ENCODE measurements at places on chromosomes 6 and 20.
A peak's percentile ranks its signal among the peaks of the same experiment; 100 is the strongest.

DNA sequence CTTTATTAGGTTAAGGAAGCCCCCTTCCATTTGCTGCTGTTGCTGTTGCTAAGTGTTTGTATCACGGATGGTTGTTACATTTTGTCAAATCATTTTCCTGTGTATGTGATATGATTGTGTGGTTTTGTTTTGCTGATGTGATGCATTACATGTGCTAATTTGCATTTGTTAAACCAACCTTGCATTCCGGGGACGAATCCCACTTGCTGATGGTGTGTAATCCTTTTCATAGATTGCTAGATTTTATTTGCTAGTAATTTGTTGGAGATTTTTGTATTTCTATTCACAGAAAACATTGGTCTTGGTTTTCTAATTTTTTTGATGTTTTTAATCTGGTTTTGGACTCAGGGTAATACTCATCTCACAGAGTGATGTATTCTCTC lies 167.8 kb downstream of the WDR27 start:
- no peak for DNase-seq
- H3K27me3 ChIP-seq, result no peaks in the 10 kb centered on the region
- H3K4me3 ChIP-seq, result no peak overlapping the region
- no peaks in the 10 kb centered on the region for H3K4me1 ChIP-seq
- no peak overlapping the region for H3K27ac ChIP-seq

DNA sequence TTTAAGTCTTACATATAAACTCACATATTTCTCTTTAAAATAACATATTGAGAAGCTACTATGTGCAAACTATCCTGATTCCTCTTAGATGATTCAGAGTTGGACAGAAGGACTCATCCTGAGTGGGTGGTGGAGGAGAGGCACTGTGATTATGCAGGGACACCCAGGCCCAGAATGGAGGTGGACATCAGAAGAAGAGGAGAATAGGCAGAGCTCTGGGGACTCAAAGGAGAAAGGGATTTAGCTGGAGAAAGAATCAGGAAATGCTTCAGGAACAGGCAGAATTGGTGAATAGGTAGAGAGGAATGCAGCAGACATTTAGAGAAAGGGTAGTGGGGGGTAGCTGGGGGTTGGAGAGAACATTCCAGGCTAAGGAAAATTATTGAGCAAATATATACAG lies 17.4 kb downstream of the RCAN2 start:
- H3K36me3 ChIP-seq, result no peaks in the 10 kb centered on the region
- H3K4me1 ChIP-seq, result no peaks in the 10 kb centered on the region
- no peak for DNase-seq
- H3K27me3 ChIP-seq, result no peaks in the 10 kb centered on the region
- H3K4me3 ChIP-seq, result no peak overlapping the region

- DNase-seq, result no peak
- no peak overlapping the region for H3K27ac ChIP-seq
- H3K36me3 ChIP-seq, result no peaks in the 10 kb centered on the region
- H3K4me3 ChIP-seq, result no peak overlapping the region
- H3K4me1 ChIP-seq, result no peaks in the 10 kb centered on the region
Observed at GRCh38 chr6:139627091-139627490, 252.6 kb upstream of the CITED2 start.

GRCh38 chr20:51447097-51447764 lies 95.3 kb downstream of the NFATC2 start:
- H3K36me3 ChIP-seq, result no peaks in the 10 kb centered on the region
- peaks cover 8% of the 10 kb centered on the region for H3K4me1 ChIP-seq
- peak overlapping the region; percentile 16 for H3K27ac ChIP-seq
- no peak overlapping the region for H3K4me3 ChIP-seq
- H3K27me3 ChIP-seq, result no peaks in the 10 kb centered on the region

DNA sequence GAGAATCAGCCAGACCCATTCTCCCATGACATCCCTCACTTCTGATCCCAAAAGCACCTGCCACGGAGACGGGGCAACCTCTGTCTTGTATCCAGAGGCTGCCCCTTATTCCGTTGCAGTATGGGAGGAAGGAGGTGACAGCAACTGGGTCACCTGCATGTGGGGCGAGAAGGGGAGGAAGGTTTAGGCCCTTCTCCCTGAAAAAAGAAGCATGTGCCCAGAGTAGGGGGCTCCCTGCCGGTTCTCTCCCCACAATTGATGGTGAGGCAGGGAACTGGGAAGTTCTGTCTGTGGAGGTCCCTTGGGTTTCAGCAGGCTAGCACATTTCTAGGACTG lies 49.3 kb upstream of the FANCE start:
- H3K27ac ChIP-seq, result no peak overlapping the region
- no peaks in the 10 kb centered on the region for H3K27me3 ChIP-seq
- H3K36me3 ChIP-seq, result no peaks in the 10 kb centered on the region
- no peaks in the 10 kb centered on the region for H3K4me1 ChIP-seq

GRCh38 chr20:46012921-46013320 lies 4.2 kb downstream of the MMP9 start:
- no peak overlapping the region for H3K27ac ChIP-seq
- DNase-seq, result no peak
- no peaks in the 10 kb centered on the region for H3K4me1 ChIP-seq
- H3K4me3 ChIP-seq, result no peak overlapping the region
- H3K36me3 ChIP-seq, result no peaks in the 10 kb centered on the region

Data from breast epithelium (tissue), 4 donors.